HuH-7 (cell line): ENCODE measurements at places on chromosomes 16 and 17.

- DNase-seq = peak; percentile 67
Measured at GRCh38 chr17:48131216-48131824, 23.8 kb downstream of the SNX11 start.

DNA sequence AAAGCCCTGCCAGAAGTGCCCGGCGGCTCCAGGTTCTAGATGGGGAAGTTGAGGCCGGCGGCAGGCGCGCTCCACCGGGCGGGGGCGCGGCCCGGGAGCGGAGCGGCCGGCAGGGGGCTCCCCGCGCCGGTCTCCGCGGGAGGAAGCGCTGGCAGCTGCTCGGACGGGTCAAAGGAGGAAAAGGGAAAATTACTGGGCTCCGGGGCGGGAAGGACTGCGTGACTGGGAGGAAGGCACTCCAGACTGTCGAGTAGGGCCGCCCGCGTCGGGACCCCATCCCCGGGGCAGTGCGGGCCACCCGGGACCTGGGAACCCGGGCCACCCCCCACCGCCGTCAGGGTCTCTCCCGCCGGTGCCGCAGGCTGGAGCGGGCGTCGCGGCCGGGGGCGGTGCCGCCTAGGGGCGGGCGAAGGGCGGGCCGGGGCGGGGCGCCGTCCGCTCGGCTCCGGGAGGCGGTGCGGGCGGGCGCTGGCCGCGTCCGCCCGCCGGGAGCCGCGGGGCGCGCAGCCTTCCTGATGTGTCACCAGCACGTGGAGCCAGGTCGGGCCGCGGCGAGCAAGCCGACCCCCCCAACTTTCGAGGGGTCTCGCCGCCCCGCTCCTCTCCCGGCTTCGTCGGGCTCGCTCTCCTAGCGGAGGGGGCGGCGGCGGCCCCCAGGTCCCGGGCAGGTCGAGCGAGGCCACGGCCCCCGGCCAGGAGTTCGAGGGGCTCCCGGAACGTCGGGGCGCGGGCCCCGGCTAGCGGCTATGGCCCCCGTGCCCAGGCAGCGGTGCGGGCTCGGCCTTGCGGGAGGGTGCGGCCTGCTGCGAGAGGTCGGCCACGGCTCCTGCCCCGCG lies 167.5 kb downstream of the RAB11FIP4 start:
- peak; percentile 83 for DNase-seq

DNA sequence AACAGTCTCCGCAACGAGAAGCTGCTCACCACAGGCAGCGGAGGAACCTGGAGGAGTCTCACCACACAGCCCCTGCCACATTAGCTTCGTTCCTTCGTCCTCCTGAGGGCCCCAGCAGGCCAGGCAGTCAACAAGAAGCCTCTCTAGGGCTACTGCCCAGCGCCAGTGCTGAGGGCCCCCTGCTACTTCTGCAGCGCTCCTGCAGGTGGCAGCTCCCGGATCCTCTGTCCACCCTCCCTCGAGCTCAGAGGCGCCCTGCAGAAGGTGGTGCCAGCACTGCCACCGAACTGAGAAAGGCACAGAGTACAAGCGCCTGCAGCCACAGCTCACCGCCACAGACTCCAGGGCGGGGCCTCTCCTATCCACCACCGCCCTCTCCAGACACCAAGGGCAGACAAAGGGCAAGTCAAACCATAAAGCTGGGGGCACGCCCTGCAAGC lies 27.3 kb downstream of the KDM8 start:
- no peak for DNase-seq

- no peak for DNase-seq
Measured at GRCh38 chr17:1095090-1095852, 84.5 kb downstream of the ABR start.

GRCh38 chr17:17723354-17724261 lies 42.4 kb downstream of the RAI1 start:
- DNase-seq = no peak
